Stimulated activated CD8-positive, alpha-beta memory T cell treated with anti-CD3 and anti-CD28 coated beads, Interleukin-15, amount 100 ng/mL, for 48 hours (primary cell): ENCODE measurements at places on chromosomes 5 and 9.

GRCh38 chr5:138226910-138227309 lies 13.8 kb upstream of the CDC23 start:
- DNase-seq: no peak

DNA sequence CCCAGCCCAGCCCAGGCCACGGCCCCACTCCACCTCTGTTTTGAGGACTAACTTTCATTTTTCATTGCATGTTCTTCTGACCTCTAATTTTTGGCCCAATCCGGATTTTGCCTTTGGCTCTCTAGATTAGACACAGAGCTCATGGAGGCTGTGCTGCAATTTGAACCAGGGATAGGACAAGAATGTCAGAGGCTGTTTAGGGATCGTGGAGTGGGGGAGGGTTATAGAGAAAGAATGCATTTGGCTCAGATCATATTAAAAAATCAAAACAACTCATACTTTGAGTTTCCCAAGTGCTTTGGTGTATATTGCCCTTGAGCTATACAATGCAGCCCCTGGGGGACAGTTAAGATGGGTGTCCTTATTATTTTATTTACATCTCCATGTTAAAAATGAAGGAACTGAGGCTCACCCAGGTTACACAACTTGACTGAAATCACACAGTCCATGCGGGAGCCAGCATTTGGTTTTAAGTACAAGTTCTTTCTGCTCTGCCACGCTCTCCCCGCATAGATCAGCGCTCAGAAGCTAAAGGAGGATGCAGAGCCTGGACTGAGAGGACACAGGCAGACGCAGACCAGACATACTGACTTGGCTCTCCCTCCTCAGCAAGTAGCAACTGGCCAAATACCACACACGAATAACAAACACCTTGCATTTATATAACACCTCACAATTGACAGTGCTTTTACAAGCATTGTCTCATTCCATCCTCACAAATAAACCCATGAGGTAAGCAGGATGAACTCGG lies 126.4 kb upstream of the RAI14 start:
- DNase-seq: no peak

- DNase-seq: no peak
Observed at GRCh38 chr5:120464627-120465435, 731 bp downstream of the PRR16 start.

GRCh38 chr5:96936431-96937320 lies 796 bp downstream of the LNPEP start:
- DNase-seq: peak; percentile 35

DNA sequence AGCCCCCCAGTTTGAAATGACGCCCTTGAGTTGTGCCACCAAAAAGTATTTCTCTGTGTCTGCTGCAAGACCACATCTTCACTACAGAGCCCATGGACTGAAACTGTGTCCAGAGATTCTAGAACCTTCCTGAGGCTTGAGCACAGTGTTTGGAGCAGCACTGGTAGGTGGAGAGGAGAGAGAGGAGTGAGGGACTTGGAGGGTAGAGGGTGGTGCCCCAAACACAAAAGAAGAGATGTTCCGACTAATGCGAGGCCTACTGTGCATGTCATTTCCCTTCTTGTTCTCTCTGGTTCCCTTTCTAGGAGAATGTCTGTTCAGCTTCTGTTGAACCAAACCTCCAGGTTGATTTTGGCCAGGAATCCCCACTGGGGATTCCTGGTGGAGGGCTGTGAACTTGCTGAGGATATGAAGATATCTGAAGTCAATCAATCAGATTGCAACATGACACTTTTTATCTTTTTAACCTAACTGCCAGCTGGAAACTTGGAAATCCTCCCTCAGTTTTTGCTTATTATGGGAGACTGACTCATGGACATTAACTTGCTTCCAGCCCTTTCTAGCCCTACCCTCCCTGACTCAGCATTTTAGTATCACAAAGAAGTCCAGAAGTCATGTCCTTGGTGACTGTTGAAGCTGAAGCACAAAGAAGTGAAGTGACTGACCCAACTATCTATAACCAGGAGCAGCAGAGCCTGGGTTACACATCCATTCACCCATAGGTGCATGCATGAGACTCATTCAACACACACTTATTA lies 154.5 kb downstream of the NR3C1 start:
- no peak for DNase-seq

- no peak for DNase-seq
Observed at GRCh38 chr5:68710514-68710913, 383.3 kb upstream of the SLC30A5 start.

DNA sequence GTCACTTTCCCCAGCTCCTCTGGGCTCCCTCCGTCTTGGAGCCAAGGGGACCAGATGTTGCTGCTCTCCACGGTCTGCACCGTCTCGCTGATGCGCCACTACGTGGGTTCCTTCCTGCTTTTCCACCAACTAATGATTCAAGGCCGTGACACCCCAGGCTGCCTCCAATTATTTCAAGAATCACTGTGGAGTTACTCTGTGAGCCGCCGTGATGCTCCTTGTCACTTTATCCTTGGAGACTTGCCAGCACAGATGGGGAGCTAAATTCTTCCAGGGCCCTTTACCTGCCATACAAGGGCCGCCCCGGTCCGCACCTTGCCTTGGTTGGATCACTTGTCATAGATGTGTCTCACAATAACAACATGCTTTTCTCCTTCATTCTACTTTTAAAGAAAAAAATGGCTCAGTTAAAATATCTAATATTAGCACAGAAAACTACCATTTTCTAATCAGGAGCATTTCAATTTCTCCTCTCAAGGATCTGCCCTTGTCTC lies 202.0 kb downstream of the FSTL4 start:
- no peak for DNase-seq

DNA sequence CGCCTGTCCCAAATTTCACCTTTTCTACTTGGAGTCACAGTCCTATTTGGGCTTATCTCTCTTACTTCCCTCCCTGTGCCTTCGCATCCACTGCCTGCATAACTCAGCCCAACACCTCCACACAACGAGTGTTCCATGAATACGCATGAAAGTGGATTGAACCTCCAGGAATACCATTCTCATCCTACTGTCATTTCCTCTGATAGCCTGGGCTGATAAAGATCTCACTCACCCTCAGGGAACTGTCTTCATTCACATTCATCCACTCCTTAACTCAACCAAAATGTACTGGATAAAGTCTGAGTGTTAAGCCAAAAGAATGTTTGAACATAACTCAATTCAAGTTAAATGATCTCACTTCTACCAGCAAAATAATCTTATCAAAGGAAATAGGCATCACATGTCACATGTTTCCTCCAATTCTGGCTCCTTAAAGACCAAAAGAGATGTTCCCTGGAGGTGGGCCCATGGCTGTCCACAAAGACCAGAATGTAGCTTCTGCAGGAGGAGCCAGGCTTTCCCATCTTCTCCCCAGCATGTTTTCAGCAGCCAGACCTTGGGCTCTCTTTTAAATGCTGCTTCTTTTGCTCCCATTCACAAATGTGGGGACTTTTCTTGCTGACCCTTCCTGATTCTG lies 28.4 kb upstream of the TRIO start:
- no peak for DNase-seq

- DNase-seq: no peak
Observed at GRCh38 chr9:112072721-112073638, 102.1 kb downstream of the SUSD1 start.

GRCh38 chr5:94433397-94434163 lies 184.8 kb downstream of the KIAA0825 start:
- DNase-seq: no peak

DNA sequence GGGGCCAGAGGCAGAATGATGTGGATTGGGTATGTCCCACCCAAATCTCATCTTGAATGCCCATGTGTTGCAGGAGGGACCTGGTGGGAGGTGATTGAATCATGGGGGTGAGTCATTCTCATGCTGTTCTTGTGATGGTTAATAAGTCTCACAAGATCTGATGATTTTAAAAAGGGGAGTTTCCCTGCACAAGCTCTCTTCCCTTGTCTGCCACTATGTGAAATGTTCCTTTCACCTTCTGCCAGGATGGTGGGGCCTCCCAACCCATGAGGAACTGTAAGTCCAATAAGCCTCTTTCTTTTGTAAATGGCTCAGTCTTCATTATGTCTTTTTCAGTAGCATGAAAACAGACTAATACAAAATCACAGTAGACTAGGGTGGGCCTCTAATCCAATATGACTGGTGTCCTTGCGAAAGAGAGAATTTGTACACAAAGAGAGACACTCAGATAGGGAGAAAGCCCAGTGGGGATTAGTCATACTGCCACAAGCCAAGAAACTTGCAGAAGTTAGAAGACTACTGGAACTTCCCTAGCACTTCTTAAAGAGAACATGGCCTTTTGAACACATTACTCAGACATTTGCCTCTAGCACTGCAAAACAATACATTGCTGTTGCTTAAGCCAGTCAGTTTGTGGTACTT lies 68.4 kb downstream of the ANXA1 start:
- DNase-seq: peak; percentile 47

GRCh38 chr5:135891791-135892190 lies 3.9 kb downstream of the IL9 start:
- DNase-seq: no peak

DNA sequence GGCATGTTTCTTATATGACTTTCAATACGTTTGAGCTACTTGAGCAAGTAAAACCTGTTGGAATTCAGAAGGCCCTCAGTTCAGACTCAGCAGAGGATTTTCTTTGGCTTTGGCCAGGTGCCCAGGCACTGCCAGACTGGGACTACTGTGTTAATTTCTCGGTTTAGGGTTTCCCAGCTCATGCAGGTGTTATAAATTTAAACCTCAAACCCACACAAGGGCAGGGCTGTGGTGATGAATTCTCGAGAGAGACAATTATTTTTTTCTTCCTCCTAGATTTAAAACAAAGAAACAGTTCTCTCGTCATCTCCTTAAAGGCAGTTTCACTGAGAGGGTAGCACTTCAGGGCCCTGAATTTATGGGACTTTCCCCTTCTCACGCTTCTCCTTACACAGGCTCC lies 406.0 kb upstream of the PIK3R1 start:
- DNase-seq: no peak

DNA sequence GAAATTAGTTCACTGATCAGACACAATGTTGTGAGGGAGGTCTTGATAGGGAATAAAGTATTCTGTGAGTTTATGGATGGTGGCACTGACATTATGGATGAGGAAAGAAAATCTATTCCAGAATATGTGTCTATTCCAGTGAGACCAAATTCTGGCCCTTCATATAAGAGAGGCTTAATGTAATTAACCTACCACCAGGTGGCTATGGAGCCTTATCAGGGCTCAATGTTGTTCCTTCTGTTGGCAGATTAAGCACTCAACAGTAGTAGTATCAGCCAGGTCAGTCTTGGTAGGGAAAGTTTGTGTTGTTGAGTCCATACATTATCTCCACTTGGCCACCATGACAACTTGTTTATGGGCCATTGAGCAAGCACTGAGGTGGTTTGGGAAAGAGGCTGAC lies 41.7 kb upstream of the BARX1 start:
- DNase-seq: no peak

GRCh38 chr9:1303932-1304331 lies 253.8 kb downstream of the DMRT2 start:
- DNase-seq: no peak

DNA sequence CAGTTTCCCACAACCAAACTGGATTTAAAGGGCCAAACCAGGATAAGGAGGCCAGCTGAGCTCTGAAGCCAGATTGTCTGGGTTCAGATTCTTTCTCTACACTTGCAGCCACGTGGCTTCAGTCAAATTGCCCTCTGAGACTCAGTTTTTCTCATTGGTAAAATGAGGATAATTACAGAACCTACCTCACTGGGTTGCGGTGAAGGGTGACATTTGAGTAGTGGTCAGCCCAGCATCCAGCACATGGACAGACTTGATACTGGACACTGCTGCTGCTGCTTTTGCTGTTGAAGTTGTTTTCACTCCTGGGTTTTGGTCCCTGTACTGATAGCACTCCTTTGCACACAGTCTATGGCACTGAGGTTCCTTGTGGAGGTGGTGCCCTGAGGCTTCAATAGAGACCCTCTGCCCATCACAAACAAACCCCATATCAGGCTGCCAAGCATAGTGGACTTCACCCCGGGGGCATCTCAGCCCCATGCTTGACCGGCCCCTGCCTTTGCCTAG lies 25.7 kb upstream of the CDKN2AIPNL start:
- DNase-seq: no peak

DNA sequence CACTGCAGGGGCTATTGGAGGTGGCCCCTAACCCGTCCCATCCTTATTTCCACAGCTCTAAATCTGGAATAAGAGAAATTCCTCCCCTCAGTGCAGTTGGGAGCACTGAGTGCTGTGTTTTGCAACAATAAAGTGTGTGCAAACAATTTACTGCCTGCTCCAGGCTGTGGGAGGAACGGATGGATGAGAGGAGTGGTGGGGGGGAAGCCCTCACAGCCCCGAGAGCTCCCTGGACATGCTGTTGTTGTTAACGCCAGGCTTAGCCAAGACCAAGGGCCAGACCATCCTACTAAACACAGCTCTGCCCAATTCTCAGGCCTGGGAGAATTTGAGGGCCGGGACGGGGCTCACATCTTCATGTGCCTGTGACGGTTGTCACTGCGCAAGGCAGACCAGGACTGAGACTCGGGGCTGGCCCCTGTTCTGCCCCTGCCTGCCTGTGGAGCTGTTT lies 200.2 kb downstream of the DAB2IP start:
- no peak for DNase-seq

DNA sequence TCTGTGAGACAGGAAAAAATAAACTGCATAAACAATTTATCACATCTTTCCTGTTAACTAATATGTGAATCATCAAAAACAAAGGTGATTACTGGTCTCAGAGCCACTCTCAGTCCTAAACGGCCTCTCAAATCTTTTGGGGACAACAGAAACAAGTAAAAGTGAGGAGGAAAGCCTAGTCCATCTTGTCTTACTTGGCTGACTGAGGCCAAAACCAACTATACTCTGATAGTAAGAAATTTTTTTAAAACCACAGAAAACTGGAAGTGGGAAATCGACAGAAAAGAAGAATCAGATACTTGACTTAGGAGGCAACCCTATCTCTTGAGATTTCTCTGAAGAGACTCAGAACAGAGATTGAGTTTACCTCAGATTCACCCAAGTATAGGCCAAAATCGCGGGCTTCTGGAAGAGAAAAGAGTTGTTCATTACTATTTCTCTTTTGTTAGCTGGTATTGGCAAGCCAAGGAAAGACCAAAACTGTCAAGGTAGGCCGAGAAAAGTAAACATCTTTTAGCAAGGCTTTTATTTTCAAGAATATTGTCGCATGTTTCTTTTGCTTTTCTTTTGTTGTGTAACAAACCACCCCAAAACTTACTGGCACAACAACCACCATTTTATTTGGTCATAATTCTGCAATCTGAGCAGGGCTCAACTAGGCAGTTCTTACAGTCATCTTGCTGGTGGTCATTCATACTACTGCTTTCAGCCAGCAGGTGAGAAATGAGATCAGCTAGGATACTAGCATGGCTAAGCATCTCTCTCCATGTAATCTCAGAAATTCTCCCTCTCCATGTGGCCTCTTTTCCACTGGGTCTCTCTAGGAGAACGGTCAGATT lies 46.1 kb downstream of the RFX3 start:
- no peak for DNase-seq

- DNase-seq: no peak
Observed at GRCh38 chr9:29066141-29066640, 1492.9 kb upstream of the C9orf72 start.

GRCh38 chr5:3352711-3353110 lies 242.9 kb upstream of the IRX1 start:
- no peak for DNase-seq
